ENCODE measurements at places on chromosomes 7 and 10.

GRCh38 chr10:80436446-80437098 lies 17.5 kb upstream of the TSPAN14 start:
- DNase-seq, result no peak

DNA sequence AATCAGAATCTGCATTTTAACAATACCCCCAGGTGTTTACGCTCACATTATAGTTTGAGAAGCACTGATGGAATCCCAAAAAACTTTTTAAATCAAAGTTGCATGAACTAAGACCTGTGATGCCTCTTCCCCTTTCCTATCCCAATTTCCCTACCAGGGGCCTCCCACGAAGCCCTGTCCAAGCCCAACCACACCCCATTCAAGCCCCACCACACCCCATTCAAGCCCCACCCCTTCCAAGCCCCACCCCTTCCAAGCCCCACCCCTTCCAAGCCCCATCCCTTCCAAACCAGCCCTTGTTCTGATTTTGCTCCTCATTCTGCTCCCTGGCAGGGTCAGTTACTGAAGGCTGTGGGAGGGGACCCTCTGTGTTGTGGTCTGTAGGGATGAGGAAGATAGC lies 9.8 kb upstream of the AQP1 start:
- DNase-seq, result no peak

GRCh38 chr7:157271315-157271990 lies 65.4 kb upstream of the DNAJB6 start:
- DNase-seq, result no peak

DNA sequence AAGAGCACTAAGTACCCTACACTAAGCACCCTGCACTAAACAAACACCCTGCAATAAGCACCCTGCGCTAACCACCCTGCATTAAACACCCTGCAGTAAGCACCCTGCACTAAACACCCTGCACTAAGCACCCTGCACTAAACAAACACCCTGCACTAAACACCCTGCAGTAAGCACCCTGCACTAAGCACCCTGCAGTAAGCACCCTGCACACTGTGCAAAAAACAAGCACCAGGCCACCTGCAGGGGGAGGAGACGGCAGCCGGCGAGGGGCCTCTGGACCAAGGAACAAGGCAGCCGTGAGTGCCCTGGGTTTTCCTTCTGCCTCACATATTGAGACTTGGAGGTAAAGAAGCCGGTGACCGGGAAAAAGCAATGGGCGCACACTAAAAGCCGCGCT lies 30.2 kb downstream of the KNDC1 start:
- no peak for DNase-seq

DNA sequence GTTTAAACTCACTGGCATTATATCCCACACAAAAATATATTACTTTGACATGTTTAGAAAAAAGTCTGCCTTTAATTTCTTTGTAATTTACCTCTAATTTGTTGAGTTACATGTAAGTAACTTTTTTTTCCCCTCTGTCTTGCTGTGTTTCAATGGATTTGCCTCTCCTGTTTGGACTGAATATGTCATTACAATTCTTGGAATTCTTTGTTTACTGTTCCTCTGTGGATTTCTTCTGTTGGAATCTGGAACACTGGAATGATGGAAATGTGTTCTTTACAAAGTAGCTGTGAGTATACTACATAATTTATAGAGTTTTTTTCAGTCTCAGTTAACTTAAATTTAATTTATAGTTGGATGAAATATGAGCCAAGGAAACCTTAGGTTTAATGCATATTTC lies 30.4 kb downstream of the SEPTIN7 start:
- no peak for DNase-seq

DNA sequence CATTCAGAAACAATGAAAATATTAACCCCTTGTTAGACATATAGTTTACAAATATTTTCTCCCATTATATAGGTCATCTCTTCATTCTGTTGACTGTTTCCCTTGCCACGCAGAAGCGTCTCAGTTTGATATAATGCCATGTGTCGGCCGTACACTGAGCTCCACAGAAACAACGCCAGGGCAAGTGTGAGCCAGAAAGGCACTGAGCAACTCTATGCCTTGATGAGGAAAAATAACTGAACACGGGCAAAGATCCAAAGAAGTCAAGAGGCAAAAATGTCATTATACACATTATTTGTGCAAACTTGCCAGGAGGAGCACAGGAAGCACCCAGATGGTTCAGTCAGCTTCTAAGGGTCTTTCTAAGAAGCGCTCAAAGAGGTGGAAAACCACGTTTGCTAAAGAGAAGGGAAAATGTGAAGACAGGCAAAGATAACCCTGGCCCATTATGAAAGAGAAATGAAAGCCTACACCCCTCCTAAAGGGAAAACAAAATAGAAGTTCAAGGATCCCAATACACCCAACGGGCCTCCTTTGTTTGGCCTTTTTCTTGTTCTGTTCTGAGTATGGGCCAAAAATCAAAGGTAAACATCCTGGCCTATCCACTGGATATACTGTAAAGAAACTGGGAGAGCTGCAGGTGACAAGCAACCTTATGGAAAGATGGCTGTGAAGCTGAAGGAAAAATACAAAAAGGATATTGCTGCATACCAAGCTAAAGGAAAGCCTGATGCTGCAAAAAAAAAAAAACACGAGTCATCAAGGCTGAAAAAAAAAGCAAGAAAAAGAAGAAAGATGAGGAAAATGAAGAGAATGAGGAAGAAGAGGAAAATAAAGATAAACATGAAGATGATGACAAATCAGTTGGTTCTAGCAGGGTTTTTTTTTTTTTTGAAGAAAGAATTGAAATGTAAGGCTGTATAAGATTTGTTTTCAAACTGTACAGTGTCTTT lies 15.5 kb downstream of the ARHGAP12 start:
- DNase-seq, result no peak
